MM.1S (cell line): ENCODE measurements at places on chromosomes 5 and 9.

DNA sequence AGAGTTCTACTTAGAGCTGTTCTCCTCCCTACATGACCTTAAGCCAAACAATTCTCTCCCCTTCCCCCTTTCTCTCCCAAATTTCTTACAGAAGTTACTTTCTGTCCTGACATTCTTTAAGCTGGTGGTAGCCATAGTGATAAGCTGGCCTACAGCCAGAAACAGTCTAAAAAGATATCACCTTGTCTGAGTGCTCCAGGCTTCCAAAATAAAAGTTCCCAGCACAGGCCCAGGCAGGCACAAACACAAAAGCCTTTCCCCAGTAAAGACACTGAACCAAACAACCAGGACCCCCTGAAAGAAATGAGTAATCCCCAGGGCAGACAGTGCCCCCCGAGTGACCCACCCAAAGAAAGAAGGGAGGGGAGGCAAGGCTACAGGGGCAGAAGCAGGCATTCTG lies 19.2 kb downstream of the SIL1 start:
- DNase-seq: no peak

DNA sequence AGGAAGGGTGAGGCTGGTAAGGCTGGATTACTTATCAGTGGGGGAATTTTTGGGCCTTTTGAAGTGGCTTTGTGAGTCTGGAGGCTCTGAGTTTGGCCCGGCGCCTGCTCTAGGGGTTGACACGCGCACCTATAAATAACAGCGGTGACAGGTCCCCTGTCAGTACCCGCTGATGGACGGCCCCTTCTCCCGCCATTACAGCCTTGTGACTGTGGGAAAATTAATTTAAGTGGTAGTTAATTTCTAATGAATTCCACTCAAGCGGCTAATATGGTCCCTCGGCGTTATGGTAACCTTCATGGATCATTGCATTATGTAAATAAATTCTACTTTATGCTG lies 16.5 kb downstream of the MRPL36 start:
- no peak for DNase-seq

DNA sequence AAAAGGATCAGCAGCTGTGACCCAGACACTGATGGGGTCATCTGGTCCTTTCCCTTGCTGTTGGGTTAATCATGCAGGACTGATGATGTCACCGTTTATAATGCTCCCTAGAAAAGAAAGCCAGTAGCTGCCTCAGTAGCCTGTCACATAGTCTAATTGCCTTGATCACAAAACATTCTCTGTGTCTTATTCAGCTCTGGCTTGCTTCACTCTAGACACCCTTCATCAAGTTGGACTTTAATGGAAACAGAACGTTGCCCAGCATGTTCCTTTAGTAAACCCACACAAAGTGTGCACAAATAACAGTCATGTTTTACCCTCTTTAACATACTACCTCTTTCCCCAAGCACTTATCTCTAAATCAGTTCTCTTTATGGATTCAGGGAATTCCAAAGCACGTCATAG lies 170.8 kb downstream of the SGCD start:
- no peak for DNase-seq

DNA sequence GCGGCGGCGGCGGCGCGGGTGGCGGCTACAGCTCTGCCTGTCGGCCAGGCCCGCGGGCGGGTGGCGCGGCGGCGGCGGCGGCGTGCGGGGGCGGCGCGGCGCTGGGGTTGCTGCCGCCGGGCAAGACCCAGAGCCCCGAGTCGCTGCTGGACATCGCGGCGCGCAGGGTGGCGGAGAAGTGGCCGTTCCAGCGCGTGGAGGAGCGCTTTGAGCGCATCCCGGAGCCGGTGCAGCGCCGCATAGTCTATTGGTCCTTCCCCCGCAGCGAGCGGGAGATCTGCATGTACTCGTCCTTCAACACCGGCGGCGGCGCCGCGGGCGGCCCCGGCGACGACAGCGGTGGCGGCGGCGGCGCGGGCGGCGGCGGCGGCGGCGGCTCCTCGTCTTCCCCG lies 296 bp downstream of the ZSWIM6 start:
- DNase-seq: peak; percentile 32
